ENCODE measurements at places on chromosomes 7 and 10. TPM values are rescaled to one million over a fixed set of nuclear protein-coding genes. Genes with fewer than 3 reads are reported as not detected.

NPTX2 gene
- polyA plus RNA-seq = 0.38 TPM

LRIT1 gene
- not detected for polyA plus RNA-seq

- no peak for DNase-seq
Measured at GRCh38 chr10:118031351-118032075, 15.2 kb downstream of the RAB11FIP2 start.

GRCh38 chr10:12712293-12712983 lies 289.1 kb downstream of the CCDC3 start:
- DNase-seq = no peak

HSPA12A gene
- 11.3 TPM for polyA plus RNA-seq

GRCh38 chr10:99522470-99523250 lies 10.1 kb upstream of the NKX2-3 start:
- DNase-seq = no peak

DNA sequence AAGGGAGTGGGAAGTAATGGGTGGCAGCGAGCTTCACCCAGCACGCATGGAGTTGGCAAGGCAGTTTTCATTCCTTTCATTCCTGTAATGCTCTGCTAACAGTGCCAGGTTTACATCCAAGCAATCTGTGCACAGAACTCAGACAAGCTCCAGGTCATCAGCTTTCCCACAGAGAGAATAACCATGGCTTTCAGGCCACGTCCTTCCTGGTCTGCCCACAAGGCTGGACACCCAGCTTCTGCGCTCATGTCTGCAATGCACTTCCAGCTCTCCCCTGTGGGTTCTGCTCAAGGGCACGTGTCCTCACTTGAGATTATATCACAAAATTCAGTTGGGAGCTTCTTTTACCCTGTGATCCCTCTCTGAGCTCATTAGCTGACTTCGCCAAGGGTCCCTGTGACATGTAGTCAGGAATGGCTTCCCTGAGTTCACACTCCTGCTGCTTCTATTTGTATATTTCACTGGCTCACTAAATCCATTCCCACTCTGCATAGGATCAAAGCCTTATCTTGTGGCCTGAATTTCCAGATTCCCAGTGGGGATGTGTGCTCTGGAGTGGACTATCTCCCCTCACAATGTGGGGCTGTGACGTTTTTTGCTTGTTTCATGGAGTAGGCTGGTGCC lies 18.6 kb downstream of the AKR1C2 start:
- no peak for DNase-seq

GRCh38 chr10:74755273-74755672 lies 71.1 kb upstream of the KAT6B start:
- no peak for DNase-seq

- DNase-seq = no peak
Measured at GRCh38 chr10:71230656-71231025, 18.3 kb downstream of the UNC5B start.

LAMB1 gene
- 472 TPM for polyA plus RNA-seq

Data from left lung (tissue), 14 donors.